ENCODE measurements at places on chromosomes 4 and X. TPM values are rescaled to one million over a fixed set of nuclear protein-coding genes. Genes with fewer than 3 reads are reported as not detected.

DNA sequence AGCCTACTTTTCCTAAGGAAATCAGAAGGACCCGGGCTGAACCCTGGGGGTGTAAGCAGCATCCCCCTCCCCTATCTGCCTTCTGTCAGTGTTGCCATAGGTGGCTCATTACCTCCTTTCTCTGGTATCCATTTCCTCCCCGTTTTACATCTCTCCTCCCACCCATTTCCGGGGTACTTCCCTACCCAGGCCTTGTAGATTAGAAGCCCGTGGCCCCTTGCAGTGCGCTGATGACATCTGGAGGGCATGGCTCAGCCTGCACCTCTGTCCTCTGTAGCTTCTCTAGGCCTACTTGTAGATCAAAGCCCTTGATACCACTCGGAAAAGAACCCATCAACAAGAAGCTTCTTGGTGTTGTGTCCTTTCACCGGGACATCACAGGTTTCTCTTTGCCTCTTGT lies 71.8 kb downstream of the NBDY start:
- no peak for DNase-seq

- DNase-seq = peak; percentile 93
Measured at GRCh38 chr4:1232661-1233621, 16.0 kb downstream of the CTBP1 start.

Gene ADH6
- 27.3 TPM for polyA plus RNA-seq

DNA sequence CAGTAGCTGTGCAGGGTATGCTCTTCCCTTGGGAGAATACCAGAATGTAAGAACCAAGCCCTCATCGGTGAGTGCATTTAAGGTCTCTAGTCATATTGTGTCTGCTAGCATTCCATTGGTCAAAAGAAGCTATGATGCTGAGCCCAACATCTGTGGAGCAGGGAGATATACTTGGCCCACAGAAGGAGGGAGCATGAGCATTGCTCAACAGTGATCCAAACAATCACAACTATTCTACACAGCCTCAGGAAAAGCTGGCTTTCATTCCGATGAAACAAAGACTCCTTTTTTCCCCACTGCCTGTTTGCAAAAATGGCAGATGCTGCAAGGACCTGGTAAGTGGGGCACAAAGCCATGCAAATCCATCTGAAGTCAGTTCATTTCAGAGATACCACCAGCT lies 80.6 kb upstream of the DHX15 start:
- no peak for DNase-seq

GRCh38 chrX:49812177-49812576 lies 16.9 kb upstream of the PAGE4 start:
- DNase-seq = no peak

GRCh38 chr4:124111411-124111810 lies 601.1 kb downstream of the ANKRD50 start:
- DNase-seq = no peak

Gene ERVMER34-1
- 4.5 TPM for polyA plus RNA-seq

Gene FGF13
- polyA plus RNA-seq = 26.0 TPM

DNA sequence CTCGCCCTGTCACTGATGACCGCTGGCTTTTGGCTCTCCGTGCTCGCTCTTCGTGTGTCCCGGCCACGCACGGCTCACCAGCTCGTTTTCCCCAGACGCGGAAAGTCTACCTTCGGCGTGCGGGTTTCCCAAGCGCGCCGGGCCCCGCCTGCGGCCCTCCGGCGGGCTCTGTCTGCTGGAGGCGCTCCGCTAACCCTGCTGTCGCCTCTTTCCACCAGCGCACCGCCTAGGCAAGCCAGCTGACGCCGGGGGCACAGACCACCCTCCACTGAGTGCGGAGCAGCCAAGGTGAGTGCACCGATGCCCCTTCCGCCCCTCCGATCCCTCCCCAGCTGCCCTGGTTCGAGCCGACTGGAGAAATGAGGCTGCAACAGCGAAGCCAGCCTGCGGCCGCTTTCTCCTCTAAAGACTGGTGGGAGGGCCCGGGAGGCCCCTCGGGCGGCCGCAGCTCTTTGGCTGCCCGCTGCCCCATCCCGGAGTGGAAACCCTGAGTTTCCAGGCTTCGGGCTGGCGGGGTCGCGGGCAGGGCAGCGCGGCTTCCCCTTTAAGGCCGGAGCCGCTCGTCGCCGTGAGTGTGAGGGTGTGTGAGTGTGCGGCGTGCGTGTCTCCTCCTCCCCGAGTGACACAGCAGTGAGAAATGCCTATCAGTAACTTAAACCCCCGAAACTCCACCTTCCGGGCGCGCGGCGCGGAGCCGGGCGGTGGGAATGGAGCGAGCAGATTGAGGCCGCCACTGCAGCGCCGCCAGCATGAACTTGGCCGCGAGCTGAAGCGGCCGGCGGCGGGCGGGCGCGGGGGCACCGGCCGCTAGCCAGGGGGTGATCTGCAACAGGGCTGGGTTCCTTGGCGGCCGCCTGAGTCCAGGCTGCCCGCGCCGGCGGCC lies at the start of gene MAMLD1:
Gene MAMLD1 (plus strand): TSS at position 719 of the 883 bp plus-strand sequence. CDS start 82,200 bp downstream, outside the sequence.
- DNase-seq = peak; percentile 65

Gene FGD1
- polyA plus RNA-seq = 18.5 TPM

DNA sequence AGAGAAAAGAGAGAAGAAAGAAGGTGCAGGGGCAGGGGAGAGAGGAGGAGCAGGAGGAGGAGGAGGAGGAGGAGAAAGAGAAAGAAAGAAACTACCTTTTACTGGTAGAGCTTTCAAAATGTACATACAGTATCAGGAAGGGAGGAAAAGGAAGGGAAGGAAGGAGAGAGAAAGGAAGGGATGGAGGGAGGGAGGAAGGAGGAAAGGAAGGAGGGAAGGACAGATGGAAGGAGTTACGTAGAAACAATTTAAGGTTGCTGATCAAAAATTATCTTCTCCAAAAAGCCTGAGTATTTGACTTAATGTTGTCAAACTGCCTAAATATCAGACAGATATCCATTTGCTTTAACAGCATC lies 13.4 kb downstream of the TBC1D9 start:
- no peak for DNase-seq

DNA sequence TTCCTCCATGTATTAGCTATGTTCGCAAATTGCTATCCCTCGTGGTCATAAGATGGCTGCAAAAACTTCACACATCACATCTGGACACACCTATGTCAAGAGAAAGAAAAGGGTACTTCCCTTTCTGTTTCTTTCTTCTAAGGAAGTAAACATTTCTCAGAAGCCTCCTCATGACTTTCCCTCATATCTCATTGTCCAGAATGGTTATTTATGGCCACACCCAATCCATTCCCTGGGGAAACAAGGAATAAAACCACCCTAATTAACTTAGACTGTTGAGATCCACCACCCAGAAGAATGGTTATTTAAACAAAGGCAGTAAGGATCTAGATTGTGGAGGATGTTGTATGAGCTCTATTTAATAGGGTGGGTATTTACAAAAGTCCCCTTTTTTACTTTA lies 160.8 kb upstream of the LNX1 start:
- no peak for DNase-seq

- no peak for DNase-seq
Measured at GRCh38 chr4:113627321-113627720, 134.2 kb downstream of the CAMK2D start.

- no peak for DNase-seq
Measured at GRCh38 chr4:138816875-138817274, 198.7 kb upstream of the NOCT start.

DNA sequence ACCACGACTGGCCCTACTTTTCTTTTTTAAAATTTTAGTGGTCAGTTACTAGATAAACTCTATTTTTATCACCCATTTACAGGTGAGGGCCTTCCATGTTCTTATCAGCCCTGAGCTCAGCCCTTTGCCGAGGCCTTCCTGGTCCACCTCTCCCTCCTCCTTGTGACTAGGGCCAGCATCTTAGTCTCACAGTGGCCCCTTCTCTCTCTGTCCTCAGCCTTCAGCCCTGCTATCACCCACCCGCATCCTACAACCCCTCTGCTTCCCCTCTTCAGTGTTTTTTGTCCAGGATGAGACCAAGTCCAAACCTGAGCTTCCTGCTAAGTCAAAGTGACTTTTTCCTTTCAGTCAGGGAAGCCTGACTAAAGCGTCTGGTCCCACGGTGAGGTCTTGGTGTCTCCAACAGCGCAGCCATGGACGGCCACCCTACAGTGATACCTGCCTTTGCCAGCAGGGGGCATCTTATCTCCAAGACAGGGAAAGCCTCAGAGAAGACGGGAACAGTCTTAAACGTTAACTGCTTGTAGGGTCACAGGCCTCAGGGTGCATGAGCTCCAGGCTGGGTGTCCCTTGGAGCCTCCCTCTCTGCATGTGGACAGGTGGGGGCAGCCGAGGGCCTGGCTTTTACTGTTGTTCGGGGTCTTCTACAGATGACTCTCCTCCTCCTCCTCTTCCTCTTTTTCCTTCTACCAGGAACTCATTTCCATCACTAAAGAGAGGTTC lies 11.7 kb upstream of the GAGE10 start:
- DNase-seq = peak; percentile 42

DNA sequence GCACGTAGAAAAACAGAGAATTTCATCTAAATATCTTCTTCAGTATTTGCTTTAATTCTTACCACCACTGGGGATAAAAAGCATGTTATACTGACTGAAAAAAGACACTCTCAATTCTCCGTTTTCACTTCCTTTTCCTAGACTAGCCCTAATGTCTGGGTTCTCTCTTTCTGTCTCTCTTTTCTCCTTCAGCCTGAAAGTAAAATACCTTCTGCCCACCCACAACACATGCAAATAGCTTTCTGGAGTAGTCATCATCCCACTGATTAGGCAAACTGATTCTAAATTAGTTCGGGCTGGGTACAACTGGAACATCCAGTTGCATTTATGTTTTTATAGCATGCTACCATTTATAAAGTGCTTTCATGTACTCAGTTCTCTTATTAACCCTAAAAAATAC lies 142.4 kb upstream of the ANKRD50 start:
- DNase-seq = no peak

DNA sequence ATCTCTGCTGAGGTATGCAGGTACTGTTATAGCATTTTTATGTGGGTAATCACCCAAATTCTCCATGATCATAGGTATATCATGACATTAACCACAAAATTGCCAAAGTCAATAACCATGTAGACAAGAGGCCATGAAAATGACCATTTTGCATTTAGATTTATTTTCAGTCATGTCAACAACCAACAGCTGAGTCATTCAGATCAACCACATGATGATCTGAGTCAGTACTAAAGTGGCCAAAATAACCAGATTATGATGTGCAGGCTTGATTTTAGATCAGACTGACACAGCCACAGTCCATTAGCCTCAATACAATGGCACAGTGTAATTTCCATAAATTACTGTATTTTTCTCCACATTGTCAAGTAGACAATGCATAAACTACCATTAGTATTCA lies 240.5 kb downstream of the GRIA3 start:
- no peak for DNase-seq

DNA sequence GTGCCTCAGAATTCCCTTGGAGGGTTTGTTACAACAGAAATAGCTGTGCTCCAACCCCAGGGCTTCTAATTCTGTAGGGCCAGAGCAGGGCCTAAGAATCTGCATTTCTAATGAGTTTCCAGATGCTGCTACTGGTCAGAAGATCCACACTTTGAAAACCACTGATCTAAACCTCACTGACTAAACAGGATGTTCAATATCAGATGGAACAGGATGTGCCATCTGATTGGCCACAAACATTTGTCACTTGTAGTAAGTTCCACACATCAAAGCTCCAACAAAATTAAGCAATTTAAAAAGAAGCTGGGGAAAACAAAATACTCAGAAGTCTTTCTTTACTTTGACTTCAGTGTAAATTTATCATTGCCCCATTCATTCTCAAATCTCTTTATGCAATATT lies 14.3 kb downstream of the CASK start:
- no peak for DNase-seq

Gene PCDH18
- polyA plus RNA-seq = 179 TPM

DNA sequence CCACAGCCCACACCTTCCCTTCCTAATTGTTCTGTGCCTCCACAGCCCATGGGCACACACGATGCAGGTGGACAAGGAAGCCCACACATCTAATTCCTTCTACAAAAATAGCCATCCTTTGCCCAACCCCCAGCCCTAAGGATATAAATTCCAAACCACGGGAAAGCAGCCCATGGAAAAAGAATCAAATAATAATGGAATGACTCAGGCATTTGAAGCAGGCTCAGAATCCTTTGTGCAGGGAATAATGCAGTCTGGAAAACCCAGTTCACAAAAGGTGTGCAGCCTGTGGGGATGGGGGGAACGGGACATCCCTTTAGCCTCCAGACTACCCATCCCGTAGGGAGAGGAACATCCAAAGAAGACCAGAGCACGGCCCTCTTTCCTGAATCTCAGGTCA lies 342.3 kb upstream of the GALNT7 start:
- no peak for DNase-seq

Gene CPXCR1
- polyA plus RNA-seq = not detected

GRCh38 chr4:60326735-60327134 lies 873.4 kb upstream of the ADGRL3 start:
- no peak for DNase-seq

DNA sequence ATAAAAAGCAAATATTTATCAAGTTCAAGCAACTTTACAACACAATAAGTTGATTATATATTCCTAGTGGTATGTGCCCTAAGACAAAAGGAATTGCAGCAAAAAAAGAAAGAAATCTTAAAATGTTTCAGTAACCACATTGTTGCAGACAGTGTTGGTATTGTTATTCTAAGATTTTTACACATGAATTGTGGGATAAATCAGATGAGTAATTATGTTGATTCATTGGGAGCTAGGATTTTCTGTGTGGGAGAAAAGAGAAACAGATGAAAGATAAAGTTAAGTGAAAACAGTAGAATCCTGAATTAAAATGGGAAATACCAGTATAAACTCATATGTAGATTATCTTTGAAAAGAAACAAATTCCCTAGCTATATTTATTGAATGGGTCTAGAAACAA lies 362.4 kb downstream of the PPP3CA start:
- DNase-seq = no peak

Gene CACNA1F
- 0.33 TPM for polyA plus RNA-seq

Gene PRAF2
- 39.6 TPM for polyA plus RNA-seq

Gene ETNPPL
- 0.18 TPM for polyA plus RNA-seq

- no peak for DNase-seq
Measured at GRCh38 chrX:7746856-7747255, 96.1 kb upstream of the VCX start.

- peak; percentile 91 for DNase-seq
Measured at GRCh38 chr4:102868781-102869568, at the start of gene CISD2. CISD2 (plus strand) TSS chr4:102868992; CDS start chr4:102869085, 93 bp downstream.

GRCh38 chr4:126358041-126358440 lies 1043.3 kb downstream of the FAT4 start:
- no peak for DNase-seq

DNA sequence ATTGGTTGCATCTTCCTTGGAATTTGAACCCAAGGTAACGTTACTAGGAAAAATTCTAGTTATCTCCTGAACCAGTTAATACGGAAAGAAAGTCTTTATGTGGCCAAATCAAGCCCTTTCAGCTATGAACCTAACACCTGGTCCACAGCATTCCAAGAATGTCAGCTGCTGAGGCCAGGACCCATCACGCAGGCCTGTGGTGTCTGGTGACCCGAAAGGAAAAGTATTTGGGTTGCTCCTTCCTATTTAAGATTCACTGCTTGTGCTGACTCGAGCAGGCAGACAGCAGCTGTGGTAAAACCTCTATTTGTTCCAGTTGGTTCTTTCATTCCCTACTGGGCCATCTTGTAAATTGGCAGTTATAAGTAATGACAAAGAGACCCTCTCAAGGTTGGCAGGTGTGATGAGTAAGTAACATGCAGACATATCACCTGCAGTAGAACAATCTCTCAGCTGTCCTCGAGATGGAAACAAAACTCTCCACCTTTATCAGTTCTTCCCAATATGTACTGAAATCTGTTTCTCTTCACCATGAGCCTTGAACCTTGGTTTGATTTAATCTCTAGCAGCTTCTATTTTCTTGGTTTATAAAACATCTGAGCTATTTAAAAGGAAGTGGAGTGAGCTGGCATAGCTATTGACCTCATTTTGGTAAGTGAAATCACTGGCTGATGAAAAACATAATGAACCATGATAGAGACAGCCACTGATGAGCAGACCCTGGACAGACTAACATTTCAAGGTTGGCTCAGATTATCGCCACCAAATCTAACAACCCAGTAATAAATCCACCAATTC lies 182.1 kb upstream of the SMIM31 start:
- no peak for DNase-seq

Gene DIPK2B
- 9.6 TPM for polyA plus RNA-seq

Data from renal pelvis (tissue), 12 donors.